Activated naive CD4-positive, alpha-beta T cell treated with anti-CD3 and anti-CD28 coated beads for 36 hours (primary cell): ENCODE measurements at places on chromosomes 3 and 15. TPM values are rescaled to one million over a fixed set of nuclear protein-coding genes. Genes with fewer than 3 reads are reported as not detected.

Gene C3orf49
- not detected for total RNA-seq

GRCh38 chr15:101104141-101104540 lies 147.7 kb downstream of the CHSY1 start:
- no peak for DNase-seq

DNA sequence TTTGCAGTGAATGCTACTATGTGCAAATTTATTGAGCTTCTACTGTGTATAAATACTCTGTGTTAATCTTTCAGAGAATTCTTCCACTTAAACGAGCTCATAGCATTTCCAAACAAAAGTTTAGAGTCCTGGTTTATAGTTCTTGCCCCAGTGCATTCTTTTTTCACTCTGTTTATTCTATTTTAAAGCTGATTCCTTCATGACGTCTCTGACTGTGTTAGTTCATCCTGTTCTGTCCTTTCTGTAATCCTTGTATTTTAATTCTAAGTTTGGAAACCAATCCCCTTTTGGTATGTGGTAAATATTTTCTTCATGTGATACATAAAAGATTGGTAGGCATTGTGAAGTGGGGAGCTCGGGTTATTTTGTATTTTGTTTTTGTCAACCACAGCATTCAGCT lies 18.7 kb downstream of the P2RY14 start:
- DNase-seq: no peak

DNA sequence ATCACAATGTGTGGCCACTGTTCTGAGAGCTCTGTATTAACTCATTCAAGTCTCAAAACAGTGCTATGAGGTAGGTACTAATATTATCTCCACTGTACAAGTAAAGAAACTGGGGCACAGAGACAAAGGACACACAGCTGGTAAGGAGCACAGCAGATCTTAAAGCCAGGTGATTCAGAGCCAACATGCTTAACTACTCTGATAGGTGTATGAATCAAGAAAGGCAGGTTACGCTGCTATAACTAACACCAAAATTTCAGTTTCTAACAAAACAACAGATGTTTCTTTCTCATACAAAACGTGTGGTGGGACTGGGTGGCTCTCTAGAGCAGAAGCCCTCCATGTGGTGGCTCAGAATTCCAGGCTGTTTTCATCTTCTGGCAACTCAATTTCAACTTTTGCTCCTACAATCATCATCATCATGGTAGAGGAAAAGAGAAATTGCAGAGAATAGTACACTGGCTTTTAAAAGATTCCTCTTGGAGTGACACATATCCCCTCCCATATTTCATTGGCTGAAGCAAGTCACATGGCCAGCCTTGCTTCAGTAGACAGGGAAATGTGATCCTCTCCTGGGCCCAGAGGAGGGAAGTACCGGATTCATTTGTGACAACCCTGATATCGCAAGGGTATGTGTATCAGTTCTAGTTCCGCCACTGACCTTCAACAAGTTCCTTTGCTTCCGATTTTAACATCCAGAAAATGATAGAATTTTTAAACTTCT lies 126.2 kb upstream of the PTX3 start:
- DNase-seq: no peak

DNA sequence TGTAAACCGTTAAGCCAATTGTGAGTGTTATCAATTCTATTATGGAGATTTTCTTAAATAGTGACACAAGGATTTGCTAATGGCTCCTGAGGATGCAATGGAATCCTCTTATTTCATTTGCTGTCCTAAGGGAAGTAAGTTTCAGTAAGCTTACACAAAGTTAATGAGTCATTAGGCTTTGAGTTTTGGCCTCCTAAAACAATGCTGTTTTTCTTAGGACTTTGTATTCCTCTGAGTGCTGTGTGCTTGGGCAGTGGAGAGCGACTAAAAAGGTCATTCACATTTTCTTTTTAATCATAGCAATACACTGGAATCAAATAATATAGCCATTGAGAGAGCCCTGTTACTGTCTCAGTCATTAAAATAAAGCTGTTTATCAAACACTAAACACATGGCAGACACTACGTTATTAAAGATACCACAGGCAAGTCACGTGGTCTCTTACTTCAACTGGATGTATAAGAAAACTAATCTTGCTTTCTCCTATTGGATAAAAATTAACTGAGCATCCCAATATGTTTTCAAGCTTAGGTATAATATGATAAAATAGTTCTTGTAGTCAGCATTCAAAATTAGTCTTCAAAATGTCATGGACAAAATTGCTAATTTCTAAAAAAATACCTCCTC lies 290.8 kb downstream of the NLGN1 start:
- DNase-seq: no peak

Gene CGNL1
- total RNA-seq: not detected

GRCh38 chr15:38073178-38073946 lies 138.9 kb downstream of the TMCO5A start:
- no peak for DNase-seq

Gene DZIP1L
- total RNA-seq: not detected

DNA sequence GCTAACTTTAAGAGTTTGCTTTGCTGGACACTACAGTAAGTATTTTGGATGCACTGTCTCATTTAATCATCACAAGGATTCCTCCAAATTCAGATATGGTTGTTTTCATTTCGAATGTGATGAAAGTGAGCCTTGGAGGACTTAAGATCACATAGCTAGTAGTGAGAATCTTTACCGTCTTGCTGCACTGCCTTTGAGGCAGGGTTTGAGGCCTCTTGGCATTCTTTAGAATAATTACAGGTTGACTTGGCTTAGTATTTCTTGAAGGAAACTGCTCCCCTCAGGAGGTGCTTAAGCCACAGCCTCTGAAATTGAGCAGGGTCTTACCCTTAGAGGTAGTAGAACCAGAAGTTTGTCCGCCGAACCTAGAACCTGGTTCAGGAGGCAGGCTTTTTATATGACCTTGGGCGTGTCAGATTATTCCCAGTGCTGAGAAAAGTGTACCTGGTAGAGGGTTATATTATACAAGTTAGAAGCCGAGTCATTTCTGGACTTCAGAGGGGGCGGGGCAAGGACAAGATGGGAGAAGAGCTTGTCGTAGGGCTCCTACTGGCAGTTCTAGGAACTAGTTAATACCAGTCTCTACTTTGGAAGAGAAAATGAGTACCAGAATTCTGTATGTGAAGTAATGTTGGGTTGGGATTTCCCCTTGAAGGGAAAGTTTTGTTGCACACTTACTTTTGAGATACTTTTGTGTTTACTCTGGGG lies 1.1 kb downstream of the TFG start:
- DNase-seq: peak; percentile 93

DNA sequence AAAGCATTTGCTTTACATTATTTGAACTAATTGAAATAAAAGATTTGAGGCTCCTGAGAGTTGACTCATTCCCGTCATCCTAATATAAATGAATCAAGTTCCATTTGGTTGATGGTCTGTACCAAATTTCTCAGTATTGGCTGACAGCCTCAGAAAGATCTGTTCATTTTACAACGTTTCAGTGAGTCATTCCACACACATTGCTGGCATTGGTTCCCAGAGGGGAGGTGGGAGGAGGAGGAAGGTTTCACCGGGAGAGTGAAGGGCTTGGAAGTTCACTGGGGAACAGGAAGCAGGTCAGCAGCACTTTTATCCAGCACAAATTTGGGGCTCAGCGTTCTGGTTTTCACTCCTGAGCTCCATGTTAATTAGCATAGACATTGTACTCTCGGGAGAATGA lies 176.7 kb upstream of the CADPS start:
- DNase-seq: no peak
